Caki2 (cell line): ENCODE measurements at places on chromosomes 6 and 20.
A peak's percentile ranks its signal among the peaks of the same experiment; 100 is the strongest.

DNA sequence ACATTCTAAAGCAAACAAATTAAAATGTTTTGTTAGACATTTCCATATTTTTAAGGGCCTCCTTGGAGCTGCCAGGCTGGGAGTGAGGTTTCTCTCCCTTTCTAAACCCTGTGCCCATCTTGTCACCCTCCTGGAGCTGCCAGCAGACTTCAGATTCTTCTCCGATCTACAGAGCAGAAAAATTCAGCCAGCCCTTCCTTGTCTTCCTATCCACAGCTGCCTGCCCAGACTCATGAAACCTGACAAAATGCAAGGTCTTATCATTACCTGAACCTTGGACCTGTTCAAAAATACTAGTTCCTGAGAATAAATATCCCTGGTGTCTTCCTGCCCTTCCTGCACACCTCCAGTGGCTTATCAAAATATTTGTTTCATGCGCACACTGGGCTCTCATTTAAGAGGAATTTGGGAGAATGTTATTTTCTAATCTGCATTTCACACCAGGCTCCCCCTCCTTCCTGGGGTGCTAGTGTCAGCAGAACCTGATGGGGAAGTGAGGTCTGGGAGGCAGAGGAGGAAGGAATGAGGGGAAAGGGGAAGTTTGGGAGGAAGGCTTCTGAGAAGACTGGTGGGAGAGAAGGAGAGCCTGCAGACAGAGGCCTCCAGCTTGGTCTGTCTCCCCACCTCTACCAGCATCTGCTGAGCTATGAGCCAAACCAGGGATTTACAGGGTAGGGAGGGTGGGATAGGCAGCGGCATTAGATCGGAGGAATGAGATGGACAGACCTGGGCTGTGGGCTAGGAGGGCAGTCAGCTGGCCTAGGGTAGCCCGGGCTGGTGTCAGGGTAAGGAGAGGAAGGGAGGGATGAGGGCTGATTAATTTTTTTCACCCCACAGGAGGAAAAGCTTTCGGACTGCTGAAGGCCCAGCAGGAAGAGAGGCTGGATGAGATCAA, at the start of gene AIF1:
Gene AIF1, plus strand, starts transcription at position 551 of the 895 bp plus-strand sequence. Its CDS starts 96 bp downstream, at position 647.
- DNase-seq = no peak

DNA sequence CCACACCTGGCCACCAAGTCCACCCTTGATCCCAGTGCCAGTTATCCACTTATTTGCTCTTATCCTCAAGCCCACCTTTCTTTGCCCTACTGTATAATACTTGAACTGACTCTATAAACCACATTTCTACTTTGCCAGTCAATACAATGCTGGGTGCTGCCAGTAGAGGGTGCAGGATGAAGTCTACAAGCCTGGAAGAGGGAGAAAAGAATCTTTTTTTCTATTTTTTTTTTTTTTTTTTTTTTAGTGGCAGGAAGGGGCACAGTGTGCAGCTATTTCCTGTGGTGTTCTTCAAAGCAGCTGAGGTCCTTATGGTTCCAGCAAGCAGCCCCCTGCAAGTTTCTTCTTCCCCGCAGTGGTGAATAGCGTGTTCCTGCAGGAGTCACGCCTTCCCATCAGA, 22.2 kb upstream of the GABRR1 start:
- DNase-seq = no peak

DNA sequence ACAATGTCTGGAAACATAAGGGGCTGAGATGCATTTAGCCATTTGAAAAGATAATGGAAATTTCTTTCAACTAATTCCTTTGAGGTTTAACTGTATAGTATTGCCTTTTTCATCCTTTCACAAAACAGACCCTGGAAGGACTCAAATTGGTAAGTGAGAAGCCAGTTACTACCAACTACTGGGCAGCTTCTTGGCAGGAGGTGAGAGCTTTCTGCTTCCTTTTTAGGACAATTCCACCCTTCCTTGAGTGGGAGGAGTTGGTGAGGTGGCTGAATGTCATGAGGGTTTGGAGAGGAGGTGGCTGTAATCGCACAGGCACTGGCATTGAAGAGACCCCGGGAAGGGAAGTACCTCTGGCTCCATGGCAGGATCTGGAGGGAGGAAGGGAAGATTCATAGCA, 341.1 kb downstream of the NRN1 start:
- DNase-seq = no peak

GRCh38 chr6:35386989-35387388, 44.6 kb downstream of the PPARD start:
- no peak for DNase-seq

GRCh38 chr6:184161-184700, 108.1 kb upstream of the DUSP22 start:
- no peak for DNase-seq

- peak; percentile 40 for DNase-seq
These were observed 1.6 kb upstream of the UBD start for GRCh38 chr6:29561091-29561490.

- no peak for DNase-seq
These were observed 136.2 kb upstream of the TAB2 start for GRCh38 chr6:149181304-149181703.
